ENCODE measurements at places on chromosomes 13 and 19.

DNA sequence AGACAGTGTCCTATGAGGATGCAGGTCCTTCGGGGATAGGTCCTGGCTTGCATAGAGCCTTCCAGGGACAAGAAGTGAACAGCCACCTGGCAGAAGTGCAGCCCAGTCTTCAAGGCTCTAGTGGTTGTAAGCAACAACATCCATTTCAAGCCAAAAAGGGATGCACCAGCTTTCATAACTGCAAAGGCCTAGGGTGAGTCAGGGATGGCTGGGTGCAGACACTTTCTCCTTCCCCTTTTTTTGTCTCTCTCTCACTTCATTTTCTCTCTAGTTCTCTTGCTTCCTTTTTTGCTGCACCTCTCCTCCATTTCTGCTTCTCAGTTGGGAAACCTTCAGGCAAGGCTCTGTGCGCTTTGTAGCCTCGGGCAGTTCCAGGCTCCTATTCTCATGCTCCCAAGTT, 196.2 kb upstream of the ZNF536 start:
- no peak for DNase-seq

GRCh38 chr13:40145139-40145538, 489.7 kb downstream of the COG6 start:
- DNase-seq = no peak

DNA sequence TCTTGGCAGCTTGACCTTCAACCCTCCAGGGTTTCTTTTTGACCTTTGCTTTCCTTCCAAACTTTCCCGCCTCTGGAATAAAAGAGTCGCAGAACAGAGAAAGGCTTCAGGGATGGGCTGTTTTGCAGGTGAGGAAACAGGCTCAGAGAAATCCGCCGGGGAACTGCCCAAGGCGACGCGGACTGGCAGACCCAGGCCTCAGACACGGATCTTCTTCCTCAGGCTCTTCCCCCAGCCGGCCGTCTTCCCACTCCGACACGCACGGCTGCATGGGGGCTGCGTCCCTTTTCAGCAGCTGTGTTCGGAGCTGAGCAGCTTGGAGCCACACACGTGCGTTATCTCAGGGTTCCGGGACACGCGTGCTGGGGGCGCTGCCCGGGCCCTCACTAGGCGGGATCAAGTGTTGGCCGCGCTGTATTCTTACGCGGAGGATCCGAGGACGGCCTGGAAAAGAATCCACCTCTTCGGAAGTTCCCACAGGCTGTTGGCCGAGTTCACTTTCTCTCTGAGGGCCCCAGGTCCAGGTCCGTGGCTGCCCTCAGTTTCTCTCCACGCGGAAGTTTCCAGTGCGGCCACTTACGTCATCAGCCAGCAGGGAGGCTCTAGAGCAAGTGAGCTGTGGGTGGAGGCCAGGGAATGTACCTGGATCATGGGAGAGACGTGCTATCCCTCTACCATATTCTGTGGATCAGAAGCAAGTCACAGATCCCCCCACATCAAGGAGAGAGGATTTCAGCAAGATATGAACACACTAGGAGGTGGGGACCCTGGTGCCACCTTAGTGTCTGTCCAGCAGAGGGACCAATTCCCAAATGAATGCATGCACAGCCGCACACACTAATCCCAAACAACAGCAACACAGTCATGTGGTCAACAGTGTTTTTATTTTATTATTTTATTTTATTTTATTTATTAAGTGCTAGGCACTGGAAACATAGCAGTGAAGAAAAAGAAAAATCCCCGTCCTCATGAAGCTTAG, 100.4 kb downstream of the ING1 start:
- no peak for DNase-seq

GRCh38 chr13:51549050-51549449, 35.2 kb upstream of the WDFY2 start:
- no peak for DNase-seq

DNA sequence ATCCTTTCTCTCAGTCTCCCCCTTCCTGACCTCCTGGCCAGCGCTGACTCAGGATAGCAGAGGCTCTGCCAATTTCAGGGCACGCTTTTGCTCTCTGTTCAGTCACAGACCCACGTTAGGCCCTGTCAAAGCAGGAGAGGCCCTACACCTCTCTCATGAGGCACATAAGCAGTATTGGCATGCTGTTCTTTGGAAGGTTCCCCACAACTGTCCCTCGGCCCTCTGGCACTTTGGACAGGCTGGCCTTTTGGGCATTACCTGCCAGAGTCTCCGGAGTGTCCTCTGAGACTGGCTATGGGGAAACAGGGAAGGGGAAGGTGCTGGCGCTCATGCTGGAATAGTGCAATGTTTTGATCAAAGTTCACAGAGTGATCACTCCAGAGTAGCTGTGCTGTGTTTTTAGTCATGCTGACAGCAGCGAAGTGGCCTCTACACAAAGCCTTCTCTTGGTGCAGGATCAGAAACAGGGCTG, 23.7 kb upstream of the UBE2L5 start:
- DNase-seq = no peak

DNA sequence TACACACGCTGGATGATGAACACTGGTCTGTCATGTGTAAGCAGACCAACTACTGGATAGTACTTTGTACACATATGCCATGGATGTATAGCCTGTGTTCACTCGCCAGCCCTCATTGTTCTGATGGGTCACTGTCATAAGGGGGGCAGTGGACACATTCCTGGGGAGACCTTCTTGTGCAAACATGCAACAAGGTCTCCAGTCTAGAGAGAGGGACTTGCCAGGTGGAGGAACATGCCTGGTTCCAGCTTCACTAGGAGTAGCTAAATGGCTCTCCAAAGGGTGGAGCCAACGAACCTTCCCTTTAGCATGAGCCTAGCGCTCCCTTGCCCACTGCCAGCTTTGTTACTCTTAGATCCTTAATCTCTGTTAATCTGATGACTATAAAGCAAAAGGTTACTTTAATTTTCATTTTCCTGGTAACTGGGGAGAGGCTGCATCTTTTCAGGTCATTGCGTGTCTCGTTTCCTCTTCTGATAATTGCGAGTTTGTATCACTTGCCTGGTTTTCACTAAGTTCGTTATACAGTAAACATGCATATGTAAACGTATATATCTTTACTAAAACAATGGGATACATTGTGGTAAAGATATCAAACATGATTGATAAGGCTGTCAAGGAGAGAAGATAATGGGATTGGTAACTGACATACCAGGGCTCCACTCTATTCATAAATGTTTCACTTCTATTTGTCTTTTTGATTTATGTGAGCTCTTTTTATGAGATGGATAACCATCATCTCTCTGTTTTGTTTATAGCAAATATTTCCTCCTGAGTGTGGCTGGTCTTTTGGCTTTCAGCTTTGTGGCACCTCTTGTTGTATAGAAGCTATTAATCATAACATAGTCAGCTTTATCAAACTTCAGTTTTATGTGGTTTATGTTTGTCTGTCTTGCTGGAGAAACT, 235.2 kb upstream of the SGCG start:
- DNase-seq = no peak

- DNase-seq = no peak
Measured at GRCh38 chr13:110130431-110130830, 176.5 kb downstream of the COL4A1 start.

DNA sequence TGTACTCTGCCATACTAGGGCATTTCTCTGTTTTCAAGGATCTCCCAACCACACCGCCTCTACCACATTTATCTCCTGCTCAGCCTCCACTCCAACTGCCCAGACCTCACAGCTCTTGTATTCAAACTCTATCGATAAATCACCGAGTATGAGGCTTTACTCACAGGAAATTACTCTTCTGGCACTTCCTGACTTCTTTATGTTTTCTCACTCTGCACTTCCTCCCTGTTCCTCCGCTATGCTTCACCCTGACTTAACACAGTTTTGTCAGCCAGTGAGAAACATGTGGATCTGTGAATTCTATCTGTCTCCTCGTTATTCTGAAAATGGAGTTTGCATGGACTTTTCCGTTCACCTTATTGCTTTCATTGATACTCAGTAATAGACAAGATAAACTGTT, 2.6 kb upstream of the CARD8 start:
- DNase-seq = no peak

- no peak for DNase-seq
Measured at GRCh38 chr19:52967772-52968171, 5.1 kb upstream of the ZNF816 start.

- DNase-seq = no peak
Measured at GRCh38 chr19:2136796-2137195, 14.6 kb downstream of the AP3D1 start.

DNA sequence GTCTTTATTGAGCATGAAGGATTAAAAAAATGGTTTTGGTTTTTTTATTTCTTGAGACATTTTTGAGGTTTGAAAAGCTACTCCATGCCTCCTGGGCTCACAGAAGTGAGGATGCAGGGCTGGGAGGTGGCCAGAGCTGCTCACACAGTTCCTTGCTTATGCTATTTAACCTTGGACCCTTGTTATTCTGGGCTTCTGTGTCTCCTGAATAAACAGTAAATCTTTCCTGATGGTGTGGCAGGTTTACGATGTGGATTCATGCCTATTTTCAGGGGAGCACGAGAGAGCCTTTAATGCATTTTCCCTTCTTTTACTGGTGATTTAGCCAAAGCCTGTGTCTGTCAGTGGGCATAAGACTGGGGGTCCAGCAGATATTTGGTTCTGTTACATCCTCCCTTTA, 34.3 kb upstream of the PCDH8 start:
- DNase-seq = no peak

DNA sequence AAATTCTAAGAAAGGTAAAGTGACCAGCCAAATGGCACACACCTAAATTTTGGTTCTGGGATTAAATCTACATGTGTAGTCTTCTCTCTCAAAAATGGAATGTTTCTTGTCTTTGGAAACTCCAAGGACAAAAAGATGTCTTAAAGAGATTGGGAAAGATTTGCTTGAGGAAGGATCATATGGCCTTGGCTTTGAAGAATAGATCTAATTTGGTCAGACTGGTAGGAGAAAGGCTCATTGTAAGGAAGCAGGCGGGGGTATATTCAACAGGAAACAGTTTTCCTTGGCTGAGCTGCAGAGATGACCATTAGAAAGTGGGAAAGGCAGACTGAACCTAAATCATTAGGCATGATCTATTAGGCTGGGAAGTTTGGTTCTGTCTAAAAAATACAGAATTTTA, 365.3 kb downstream of the DCT start:
- no peak for DNase-seq

GRCh38 chr13:35784286-35784951, 307.9 kb upstream of the MAB21L1 start:
- DNase-seq = no peak

- DNase-seq = no peak
Measured at GRCh38 chr19:42411581-42412178, 15.5 kb downstream of the LIPE start.

- no peak for DNase-seq
Measured at GRCh38 chr19:14731200-14731599, 41.4 kb downstream of the ZNF333 start.

DNA sequence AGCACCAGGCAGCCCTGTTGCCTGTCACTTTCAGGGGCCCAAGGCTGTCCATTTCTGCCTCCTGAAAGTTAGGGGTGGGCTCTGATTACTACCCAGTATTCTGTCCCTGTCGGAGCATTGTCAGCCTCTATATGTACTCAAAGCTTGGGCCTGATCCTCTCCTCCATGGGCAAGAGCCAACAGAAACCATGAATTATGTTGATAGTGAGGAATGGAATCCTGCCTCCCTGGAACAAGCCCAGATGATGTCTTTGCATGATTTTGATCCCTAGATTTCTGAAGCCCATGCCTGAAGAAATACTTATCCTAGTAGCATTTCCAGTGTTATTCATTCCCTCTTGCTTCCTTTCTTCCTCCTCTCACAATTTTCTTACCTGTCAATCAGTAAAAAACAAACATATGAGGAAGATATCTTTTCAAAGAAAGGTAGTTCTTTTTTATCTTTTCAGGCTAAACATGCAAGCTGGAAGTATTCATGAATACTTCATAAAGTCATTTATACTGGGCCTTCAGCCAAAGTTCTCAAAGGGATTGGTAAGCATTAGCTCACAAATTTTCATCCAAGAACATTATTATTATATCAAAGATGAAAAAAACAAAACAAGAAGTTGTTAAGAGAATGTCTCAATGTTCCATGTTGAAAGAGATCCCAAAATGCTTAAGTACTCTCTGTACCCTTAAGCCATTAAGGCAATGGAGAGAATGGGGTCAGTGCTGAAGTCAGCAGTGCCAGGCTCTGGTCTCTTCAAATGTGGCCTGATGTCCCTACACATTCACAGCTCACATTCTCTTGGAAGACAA, 171.7 kb downstream of the NHLRC3 start:
- DNase-seq = no peak

GRCh38 chr13:100854006-100854405, 179.4 kb upstream of the TMTC4 start:
- no peak for DNase-seq

- DNase-seq = peak; percentile 41
Measured at GRCh38 chr19:10193790-10194499, 808 bp downstream of the DNMT1 start.

DNA sequence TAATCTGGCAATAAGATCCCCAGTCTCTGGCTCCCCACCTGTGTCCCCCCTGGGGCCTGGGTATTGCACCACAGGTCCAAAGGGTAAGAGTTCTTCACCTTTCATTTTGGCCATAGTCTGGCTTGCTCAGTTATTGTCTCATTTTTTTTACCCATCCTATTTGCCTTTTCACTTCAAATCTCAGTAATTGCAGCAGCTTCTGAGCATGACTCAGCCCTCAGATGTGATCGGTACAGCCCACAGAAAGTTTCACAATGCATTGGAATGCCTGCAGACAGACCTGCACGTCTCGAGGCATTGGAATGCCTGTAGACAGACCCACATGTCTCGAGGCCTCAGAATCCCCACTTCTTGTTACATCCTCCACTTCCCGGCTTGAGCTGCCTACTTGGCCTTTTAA, 173.6 kb downstream of the NUFIP1 start:
- peak; percentile 23 for DNase-seq

DNA sequence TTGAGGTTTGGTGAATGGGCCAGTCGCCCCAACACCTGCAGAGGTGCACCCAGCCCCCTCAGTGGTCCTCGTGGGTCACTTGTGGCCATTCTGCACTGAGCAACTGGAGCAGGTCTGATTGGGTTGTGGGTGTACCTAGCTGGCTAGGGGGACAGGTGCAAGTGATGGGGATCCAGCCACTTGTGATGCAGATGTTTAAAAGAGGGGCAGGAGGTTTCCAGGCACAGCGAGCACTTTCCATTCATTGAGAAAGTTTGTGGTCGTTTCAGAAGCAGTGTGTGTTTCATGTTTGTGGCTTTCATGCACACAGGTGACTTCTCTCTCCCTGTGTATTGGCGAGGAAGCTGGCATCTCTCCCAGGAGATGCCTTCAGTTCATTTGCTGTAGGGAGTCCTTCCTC, 34.7 kb downstream of the TSSK6 start:
- no peak for DNase-seq

GRCh38 chr19:13037161-13037560, 41.9 kb downstream of the NFIX start:
- DNase-seq = no peak

DNA sequence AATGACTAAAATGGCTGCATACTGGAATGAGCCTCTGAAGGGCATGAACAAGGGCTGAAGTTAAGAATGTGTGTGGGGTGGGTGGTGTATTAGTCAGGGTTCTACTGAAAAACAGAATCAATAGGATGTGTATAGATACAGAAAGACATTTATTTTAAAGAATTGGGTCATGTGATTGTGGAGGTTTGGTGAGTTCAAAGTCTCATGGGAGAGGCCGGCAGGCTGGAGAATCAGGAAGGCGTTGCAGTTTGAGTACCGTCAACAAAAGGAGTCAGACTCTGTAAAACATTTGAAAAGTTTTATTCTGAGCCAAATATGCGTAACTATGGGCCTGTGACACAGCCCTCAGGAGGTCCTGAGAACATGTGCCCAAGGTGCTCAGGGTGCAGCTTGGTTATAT, 24.5 kb upstream of the CYSLTR2 start:
- no peak for DNase-seq

Measured in activated naive CD4-positive, alpha-beta T cell treated with anti-CD3 and anti-CD28 coated beads, Interleukin-2, amount 50 U/mL, for 16 hours (primary cell).